ENCODE measurements at places on chromosomes 7 and 10.

DNA sequence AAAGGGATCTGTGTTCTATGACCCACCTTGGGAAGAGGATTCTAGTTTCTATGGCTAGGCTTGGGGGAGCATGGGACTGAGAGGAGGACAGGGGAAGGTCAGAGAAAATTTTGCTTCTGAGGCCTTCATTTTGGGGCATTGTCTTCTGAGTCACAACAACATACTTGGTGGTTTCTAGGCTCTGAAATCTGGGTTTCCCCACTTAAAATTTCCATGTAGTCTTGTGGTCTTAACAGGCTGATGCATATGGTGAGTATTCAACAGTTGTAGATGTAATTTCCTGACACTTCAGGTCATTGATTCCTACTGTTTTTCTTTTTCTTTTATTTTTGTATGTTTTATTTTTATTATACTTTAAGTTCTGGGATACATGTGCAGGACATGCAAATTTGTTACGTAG lies 88.5 kb downstream of the ANKRD7 start:
- DNase-seq = peak; percentile 69

DNA sequence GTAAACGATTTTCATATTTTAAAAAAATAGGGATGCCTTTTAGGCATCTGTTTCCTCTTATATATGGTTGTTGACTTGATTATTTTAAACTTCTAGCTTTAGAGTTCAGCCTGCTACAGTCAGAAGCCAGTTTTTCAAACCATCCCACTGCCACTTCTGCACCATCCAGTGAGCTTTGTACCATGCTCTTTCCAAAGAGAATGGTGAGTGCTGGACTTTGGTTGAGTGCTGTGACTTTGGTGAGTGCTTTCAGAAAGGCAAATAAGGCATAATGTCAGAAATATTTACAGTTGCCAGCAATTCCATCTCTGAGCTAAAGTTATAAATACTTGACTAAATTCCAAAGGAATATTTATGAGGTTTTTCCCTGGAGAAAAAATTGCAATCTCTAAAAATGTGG lies 117.4 kb downstream of the IPMK start:
- no peak for DNase-seq

DNA sequence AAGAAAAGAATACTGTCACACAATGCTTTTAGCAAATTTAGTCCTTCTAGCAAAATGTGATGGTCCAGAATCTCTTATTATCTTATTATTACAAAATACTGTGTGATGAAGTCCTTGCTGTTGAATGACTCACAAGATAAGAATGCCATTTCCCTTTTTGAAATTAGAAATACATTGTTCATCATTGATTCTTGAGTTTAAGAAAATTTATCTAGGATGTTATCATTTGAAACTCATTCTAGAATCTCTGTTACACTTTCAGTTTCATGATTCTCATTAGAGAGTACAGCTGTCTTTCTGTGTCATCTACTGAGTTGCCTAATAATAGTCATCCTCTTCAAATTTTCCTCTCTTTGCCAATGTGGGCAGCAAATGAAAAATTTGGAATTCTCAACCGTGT lies 9.6 kb downstream of the ZKSCAN5 start:
- DNase-seq = no peak

DNA sequence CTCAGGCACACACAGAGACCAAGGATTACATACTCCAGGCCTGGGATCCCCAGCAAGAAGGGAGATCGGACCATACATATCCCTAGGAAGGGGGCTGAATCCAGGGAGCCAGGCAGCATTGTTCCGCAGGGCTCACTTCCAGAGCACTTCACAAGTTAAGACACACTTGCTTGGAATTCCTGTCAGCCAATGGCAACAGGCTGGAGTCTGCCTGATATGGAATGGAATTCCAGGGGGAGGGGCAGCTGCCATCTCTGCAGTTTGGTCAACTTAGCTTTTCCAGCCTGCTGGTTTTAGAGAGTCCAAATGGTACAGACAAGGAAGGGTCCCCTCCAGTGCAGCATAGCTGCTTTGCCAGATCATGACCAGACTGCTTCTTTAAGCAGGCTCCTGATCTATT lies 290.0 kb upstream of the GLI3 start:
- no peak for DNase-seq

GRCh38 chr10:118669835-118670234 lies 74.4 kb upstream of the PRLHR start:
- no peak for DNase-seq

Measured in MV-4-11 (cell line).